Tibial nerve (tissue), 4 donors: ENCODE measurements at places on chromosomes 5 and 9. TPM values are rescaled to one million over a fixed set of nuclear protein-coding genes. Genes with fewer than 3 reads are reported as not detected.
A peak's percentile ranks its signal among the peaks of the same experiment; 100 is the strongest.

GRCh38 chr5:151296974-151297373, 6.6 kb downstream of the SLC36A3 start:
- no peak for DNase-seq

SH3TC2 gene
- total RNA-seq: 90.4 TPM

DNA sequence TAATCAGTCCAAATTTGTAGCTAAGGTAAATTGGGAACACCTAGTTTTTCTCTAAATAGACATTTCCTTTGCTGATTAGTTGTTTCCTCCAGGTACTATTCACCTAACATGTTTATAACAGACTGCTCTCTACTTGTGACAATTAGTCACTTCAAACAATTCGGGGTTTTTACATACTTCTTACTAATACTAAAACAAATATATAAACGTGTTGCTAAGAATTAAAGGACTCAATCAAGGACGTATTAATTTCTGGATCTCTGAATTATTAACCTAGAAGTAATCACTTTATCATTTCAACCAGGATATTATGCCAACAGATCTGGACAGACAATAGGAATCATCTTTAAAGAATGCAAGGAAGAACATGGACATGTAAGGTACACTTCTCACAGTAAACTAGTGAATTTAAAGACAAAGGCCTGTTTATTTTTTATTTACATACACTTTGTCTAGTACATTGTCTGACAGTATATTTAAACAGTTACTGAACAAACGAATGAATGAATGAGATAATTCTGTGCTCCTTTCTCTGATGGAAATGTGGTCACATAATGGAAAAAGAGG, 22.3 kb downstream of the PJA2 start:
- DNase-seq: no peak

DNA sequence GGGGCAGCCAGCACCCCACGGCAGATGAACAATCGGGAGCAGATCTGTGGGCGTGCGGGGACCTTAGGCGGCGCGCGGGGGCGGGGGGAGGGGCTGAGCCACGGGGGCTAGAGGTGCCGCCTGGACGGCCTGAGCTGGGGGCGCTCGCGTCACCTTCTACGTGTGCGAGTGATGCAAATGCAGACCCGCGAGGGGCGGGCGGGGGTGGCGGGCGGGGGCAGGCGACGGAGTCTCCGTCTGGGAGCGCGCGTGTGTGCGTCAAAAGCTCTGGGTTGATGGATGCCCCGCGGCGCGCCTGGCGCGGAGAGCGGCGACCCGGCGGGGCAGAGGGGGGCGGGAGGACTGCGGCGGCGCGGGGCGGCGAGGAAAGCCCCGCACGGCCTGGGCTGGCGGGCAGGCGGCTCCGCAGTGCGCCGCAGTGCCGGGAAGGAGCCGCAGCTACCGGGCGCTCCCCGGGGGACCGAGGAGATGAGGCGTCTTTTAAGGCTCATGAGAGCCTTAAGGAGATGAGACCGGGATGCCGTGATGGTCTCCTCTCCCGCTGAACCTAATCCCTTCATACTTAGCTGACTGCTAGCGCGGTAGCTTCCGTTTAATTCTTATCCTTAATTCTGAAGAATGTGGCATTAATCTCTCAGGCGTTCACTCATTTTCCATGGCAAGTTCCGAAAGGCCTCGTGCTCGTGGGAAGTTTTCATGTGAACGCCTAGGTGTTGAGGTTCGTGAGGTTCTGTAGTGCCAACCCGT, 1.5 kb downstream of the SV2C start:
- no peak for DNase-seq

DNA sequence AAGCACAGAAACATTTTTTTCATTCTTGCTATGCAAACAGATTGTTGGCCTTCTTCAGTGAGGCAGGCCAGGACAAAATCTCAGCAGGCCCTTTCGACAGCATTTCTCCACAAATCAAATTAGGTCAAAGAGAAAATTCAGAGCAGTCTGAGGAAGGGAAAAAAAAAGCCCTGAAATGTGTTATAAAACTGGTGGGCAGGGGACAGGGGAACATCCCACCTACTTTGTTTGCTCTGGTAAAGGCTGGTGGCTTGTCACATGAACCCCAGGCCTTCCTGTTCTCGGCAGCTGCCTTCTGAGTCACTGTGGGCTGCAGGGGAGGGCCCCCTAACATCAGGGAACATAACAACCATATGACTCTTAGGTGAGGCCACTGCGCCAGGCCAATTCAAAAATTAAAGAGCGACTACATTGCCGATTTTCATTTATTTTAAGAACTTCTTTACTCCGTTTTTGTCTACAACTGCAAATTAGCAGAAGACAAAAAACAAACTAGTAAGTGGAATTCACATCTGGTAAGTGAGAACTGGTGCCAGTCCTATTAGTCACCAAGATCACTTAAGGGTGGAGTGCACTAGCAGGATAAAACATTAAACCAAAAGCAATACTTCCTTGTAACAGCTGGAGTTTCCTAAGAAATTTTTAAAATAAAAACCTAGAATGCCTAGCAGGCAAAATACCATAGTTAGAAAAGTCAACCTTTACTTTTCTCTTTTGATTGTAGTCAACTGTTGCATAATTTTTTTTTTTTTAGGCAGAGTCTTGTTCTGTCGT, 46.2 kb upstream of the DENND4C start:
- DNase-seq: peak; percentile 58

- DNase-seq: no peak
Measured at GRCh38 chr5:153585622-153586277, 95.3 kb downstream of the GRIA1 start.

DNA sequence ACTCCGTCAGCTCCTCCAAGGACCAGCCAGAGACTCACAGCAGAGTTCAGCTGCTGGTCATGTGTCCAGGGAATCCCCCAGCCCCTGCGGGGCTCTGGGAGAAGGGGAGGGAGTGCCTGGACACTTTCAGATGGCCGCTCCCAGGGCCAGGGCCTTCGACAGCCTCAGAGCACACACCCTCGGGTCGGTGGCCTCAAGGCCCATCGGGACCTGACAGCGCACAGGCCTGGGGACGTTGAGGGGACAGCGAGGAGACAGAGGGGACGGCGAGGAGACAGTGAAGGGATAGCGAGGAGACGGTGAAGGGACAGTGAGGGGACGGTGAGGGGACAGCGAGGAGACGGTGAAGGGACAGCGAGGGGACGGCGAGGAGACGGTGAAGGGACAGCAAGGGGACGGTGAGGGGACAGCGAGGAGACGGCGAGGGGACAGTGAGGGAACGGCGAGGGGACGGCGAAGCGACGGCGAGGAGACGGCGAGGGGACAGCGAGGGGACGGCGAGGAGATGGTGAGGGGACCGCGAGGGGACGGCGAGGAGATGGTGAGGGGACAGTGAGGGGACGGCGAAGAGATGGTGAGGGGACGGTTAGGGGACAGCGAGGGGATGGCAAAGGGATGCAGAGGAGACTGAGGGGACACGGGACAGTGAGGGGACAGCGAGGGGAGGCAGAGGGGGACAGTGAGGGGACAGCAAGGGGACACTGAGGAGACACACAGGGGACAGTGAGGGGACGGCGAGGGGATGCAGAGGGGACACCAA, 47.3 kb downstream of the SLC12A7 start:
- no peak for DNase-seq

DNA sequence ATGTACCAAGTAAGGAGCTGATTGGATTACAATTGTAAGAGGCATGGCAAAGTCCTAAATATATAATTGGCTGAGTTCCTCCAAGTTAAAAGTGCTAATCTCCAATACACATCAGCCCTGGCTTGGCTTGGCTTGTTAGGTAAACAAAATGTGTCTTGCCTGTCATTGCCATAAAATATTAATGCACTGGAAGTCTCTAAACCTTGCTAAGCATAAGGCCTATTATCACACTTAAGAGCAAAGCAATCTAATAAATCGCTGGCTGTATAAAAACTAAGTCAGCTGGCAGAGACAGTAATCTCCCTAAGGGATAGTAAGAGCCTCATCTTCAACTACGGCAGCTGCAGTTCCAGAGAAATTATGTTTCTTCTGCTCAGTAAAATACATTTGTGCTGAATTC, 418.6 kb upstream of the GRAMD2B start:
- DNase-seq: no peak

- DNase-seq: no peak
Measured at GRCh38 chr5:122358372-122358979, 46.4 kb downstream of the SNCAIP start.

PCDHA1 gene
- not detected for total RNA-seq

- no peak for DNase-seq
Measured at GRCh38 chr5:41218929-41219657, 5.8 kb upstream of the C6 start.

ZFP2 gene
- total RNA-seq: 2.0 TPM

- DNase-seq: no peak
Measured at GRCh38 chr5:108201721-108202120, 180.2 kb downstream of the FBXL17 start.

DNA sequence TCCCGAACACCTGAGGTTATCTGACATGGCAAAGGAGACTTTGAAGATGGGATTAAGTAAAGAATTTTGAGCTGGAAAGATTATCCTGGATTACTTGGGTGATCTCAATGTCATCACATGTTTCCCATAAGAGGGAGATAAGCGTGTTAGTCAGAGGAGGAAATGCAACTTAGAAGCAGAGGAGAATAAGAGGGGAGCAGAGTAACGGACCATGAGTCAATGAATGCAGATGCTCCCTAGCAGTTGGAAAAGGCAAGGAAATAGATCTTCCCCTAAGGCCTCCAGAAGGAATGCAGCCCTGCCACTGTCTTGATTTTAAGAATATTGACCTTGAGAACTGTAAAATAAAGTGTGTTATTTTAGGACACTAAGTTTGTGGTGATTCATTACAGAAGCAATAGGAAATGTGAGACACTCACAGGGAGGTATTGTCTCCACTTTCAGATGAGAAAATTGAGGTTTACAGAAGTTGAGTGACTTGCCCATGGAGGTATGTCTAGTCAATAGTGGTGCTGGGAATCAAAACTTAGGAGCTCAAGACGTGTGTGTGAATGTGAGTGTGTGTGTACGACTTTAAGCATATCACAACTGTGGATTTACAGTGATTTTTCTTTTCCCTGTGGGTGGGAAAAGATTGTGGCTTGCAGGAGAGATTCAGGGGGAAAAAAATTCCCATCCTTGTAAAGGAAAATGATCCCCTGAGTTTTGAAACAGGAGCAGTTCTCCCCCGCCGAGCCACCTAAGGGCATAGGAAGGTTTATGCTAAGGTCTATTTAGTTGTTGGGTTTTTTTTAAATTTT, 125.3 kb downstream of the TRIM32 start:
- DNase-seq: no peak

DNA sequence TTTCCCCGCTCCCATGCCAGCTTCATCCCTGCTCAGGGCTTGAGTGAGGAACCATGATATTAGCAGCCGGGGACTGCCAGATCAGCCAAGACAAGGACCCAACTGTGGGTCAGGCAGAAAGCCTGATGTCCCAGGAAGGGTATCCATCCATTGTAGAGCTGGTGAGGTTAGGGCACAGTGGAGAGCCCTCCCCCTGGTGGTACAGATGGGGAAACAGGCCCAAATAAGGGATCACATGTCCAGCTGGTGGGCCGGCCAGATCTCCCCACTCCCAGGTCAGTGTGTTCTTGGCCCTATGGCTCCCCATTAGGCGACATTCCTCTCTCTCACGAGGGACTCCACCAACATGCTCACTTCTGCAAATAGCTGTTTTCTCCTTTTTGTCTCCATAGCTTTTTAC, 9.0 kb downstream of the CDX1 start:
- DNase-seq: no peak

NMUR2 gene
- total RNA-seq: not detected

IL4 gene
- not detected for total RNA-seq

GRCh38 chr9:105405514-105406131, 42.2 kb upstream of the FSD1L start:
- DNase-seq: no peak

ECM2 gene
- total RNA-seq: 54.6 TPM

DNA sequence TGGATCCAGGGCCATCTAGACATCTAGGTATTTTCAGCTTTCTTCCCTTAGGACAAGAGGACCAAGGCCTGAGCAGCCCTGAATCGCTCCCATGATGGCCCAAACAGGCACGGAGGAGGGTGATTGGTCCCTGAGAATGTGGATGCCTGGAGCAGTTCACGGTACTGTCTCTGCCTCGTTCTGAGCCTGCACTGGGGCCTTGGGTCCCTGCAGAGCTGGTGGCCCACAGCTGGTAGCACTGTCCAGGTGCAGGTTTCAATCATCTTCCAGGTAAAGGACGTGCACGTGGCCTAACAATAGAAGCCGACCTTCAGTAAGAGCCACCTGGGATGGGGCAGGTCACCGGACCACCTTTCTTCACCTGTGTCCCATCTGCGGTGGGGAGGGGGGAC, 19.4 kb upstream of the FCN1 start:
- DNase-seq: no peak

- DNase-seq: no peak
Measured at GRCh38 chr9:86924206-86924605, 23.1 kb downstream of the GAS1 start.

MAN2A1 gene
- total RNA-seq: 66.0 TPM

- no peak for DNase-seq
Measured at GRCh38 chr5:74402553-74402952, 238.0 kb downstream of the ENC1 start.

DNA sequence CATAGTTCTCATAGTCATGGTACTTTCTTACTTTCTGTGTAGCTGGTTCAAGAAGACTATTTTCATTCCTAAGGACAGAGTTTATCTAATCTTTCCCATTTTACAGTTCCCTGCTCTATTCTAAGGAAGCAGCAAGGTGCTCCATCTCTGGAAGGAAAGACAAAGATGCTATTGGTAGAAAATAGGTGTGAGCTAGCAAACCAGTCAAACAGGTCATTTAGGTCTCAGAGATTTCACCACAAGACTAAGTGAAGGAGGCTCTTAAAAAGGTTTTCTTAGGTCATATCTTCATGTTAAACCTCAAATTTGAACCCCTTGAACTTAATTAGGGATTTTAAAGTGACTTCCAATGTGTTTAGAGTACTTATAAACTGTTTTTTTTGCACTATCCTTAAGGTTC, 62.6 kb downstream of the ADAMTSL1 start:
- DNase-seq: no peak

DNA sequence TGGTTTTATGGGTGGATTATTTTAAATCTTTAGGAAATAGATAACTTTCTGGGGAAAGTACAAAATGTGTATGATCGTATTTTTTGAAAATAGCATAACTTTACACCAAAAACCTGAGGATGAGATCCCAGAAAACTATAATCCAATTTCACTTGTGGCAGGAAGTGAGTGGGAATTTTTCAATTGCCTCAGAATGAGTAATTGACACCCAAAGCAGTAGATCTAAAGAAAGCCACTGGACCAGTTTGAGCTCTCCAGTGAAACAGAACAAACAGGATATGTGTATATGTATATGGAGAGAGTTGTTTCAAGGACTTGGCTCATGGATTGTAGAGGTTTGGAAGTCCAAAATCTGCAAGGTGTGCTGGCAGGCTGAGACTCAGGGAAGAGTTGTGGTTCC, 109.2 kb upstream of the SHB start:
- no peak for DNase-seq

BTNL3 gene
- total RNA-seq: not detected

GRCh38 chr5:128684961-128685360, 146.9 kb upstream of the FBN2 start:
- no peak for DNase-seq

DNA sequence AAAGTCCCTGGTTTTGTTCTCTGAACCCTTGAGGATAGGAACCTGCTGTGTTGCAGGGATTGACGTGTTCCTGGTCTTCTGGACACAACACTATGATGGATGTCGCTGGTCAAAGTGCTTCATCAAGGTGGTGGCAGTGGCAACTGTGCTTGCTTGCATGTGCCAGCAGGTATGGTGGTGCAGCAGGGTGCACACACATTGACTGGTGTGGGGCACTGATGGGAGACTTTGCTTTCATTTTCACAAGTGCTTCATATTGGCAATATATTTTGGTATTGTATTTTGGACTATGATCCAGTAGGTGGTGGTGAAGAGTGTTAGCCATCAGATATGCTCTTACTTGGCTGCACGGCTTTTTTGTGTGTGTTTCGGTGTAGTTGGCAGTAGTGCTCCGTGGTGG, 479.8 kb upstream of the CTNND2 start:
- DNase-seq: no peak

MEF2C gene
- 16.5 TPM for total RNA-seq
